ENCODE measurements at places on chromosomes 2 and 18.

GRCh38 chr2:26414311-26414710 is 12.6 kb downstream of the DRC1 start:
- no peak for DNase-seq

DNA sequence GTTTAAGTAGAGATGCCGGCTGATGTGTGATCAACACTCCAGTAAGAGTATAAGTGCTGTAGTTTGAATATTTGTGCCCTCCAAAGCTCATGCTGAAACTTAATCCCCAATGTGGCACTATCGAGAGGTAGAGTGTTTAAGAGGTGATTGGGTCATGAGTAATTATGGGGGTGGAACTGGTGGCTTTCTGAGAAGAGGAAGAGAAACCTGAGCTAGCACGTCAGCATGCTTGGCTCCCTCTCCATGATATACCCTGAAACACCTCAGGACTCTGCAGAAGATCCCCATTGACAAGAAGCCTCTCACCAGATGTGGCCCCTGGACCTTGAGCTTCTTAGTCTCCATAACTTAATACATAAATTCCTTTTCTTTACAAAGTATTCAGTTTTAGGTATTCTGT is 584.8 kb downstream of the TSN start:
- no peak for DNase-seq

- no peak for DNase-seq
Measured at GRCh38 chr2:218149098-218149497, 17.7 kb downstream of the CXCR1 start.

DNA sequence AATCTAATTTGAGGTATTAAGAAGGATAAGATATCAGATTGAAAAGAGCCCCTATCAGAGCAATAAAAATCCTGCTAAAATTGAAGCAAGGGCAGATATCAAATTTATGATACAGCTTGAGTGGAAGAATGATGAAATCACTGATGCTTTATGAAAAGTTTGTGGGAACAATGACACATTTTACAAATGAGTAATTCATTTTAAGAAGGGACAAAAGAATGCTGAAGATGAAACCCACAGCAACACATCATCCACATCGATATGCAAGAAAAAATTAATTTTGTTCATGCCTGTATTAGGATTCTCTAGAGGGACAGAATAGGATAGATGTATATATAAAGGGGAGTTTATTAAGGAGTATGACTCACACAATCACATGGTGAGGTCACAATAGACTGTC is 355.6 kb upstream of the GYPC start:
- DNase-seq: no peak

DNA sequence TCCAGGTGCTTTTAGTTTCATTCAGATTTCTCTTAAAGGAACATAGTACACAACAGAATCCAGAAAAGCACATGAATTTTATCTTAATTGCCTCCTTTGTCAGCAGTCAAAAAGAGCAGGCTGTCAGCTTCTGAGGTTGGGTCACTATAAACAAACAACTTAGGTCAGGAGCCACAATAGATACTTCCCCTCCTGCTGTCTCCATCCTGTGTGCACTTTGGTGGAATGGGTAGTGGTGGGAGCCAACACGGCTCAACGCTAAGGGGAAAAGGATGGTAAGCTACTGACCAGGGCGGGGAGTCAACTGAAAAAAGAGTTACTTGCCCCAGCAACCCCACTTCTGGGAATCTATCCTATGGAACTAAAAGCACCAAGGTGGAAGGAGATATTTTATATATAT is 121.9 kb downstream of the PAX3 start:
- no peak for DNase-seq

DNA sequence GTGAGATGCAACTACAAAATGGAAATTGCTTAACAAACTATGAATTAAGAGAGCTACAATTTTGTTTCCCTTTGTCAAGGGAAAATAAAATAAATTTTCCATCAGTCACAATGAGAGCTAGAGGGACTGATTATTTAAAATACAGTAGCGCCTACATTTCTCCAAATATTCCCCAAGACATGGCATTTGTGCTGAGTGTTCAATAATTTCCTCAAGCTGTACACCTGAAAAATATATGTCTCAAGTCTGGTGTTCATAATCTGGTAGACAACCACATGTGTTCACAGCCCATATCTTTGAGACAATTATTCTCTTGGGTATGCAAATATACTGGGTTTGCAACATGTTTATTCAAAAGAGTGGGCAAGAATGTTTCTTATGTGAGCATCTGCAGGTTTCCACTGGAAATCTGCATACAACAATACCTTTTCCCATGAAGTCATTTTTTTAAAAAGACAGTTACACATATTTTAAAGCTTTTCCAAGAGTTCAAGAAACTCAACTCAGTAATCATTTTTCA is 240.1 kb upstream of the VRK2 start:
- no peak for DNase-seq

DNA sequence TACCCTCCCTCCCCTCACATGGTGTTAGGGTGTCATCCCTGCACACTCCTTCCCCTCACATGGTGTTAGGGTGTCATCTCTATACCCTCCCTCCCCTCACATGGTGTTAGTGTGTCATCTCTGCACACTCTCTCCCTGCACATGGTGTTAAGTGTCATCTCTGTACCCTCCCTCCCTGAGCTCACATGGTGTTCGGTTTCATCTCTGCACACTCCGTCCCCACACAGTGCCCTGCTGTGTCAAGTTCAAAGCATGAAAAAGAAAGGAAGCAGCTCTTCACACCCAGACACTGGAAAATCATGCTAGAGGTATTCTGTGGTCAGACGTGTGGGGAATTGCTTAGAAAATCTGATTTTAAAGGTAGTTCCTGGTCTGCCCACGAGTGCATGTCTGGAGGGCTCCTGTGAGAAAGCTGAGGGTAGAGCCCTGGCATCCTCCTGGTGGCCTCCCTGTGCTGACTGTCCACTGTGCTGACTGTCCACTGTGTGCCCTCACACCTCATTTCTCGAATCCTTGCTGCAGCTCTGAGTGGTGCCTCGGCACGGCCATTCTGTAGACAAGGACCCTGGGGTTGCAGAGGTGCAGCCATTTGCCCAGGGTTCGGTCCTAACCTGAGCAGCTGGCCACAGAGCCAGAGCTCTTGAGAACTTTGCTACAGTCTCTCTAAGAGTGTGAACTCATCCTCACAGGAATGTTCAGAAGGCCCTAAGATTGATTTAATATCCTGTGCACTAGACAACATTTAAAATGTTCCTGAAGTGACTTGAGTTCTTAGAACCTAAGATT is 69.1 kb upstream of the NFATC1 start:
- no peak for DNase-seq

GRCh38 chr2:117470311-117471095 is 344.0 kb upstream of the DDX18 start:
- no peak for DNase-seq

DNA sequence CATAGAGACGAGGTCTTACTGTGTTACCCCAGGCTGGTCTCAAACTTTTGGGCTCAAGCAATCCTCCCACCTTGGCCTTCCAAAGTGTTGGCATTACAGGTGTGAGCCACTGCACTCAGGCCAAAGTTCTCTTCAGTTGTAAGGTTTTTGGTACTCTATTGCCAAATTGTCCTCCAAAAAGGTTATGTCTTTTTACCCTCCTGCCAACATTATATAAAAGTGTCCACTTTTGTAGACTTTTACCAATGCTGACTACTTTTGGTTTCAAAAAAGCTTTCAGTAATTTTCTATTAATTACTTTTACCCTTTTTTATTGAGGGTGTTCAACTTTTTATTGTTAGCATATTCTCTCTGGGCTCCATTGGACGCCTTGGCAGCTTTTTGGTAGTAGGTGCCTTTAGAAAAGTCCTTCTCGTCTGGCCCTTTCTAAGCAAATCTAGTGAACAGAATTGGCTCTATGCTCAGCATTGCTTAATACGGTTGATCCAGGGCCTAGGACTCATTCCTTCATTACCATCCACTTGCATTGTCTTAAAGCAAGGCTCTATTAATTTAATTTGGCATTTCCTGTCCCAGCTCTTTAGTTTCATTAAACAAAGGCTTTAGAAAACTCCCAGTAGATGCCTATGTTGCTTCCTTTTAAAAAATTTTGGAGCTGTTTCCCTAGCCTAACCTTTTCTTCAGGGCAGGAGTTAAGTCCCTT is 16.7 kb upstream of the IL1A start:
- DNase-seq: no peak

DNA sequence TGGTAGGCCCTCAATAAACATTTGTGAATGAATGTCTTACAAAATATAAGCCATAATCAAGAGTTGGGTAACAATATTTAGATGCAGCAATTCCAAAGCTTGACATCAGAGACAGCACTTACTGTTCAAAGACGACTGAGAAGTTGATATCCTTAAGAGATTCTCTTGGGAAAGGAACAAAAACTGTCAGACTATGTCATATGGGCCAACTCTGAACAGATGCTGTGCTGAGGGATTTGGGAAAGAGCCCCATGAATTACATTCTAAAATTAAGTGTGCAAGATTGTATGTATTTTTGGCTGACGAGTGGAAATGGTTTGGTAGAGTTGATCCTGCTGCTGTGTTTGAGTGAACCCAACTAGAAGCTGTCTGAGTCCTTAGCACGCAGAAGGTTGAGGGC is 250.7 kb upstream of the LINC00305 start:
- DNase-seq: no peak

DNA sequence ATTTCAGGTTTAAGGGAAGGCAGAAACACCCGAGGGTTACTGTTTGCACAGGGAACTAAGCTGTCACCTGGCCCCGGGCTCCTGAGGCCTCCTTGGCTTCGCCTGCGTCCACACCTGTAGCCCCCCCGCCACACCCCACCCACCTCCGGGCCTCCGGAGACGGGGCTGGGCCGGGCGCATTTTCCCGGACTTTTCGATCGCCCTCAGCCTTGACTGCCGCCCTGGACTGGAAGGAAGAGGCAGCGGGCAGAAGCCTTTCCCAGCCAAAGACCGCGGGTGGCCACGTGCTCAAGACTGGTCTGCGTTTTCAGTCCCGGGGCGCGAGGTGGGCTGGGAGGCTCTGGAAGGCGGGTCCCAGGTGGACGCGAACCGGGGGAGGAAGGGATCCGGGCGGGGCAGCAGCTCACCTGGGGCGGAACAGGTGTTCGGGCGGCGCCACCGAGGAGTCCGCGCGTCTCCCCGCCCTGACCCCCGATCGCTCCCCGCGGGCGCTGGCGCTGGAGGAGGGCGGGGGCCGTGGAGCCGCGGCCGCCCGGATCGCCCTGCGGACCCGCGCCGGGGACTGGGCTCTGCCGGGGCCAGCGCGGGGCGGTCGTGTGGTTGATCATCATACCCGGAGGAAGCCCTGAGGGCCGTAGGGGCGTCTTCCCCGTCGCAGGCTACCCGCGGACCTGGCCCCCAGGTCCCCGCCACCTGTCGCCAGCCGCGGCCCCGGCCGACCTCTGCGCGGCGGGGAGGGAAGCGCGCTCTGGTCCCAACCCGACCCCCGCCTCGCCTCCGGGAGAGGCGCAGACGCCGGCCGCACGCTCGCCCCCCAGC is 3.2 kb downstream of the ID2 start:
- DNase-seq: peak; percentile 85

GRCh38 chr2:177036747-177037146 is 175.8 kb upstream of the HNRNPA3 start:
- DNase-seq: no peak

DNA sequence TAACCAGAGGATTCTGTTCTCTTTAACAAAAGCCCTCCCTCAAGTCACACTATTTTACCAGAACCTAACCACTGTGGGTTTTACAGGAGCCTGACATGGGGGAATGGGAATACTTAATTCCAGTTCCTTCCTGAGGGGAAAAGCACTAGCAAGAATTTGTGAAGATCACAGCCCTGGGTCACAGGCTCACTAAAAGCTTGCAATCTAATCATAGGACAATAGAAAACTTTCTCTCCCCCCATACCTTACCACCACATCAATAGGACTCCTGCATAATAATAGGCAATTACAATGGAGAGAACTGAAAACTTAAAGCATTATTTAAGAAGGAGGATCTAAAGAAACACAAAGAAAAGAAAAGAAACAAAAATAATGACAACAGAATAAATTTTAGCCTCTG is 225.8 kb upstream of the ZNF804A start:
- no peak for DNase-seq

DNA sequence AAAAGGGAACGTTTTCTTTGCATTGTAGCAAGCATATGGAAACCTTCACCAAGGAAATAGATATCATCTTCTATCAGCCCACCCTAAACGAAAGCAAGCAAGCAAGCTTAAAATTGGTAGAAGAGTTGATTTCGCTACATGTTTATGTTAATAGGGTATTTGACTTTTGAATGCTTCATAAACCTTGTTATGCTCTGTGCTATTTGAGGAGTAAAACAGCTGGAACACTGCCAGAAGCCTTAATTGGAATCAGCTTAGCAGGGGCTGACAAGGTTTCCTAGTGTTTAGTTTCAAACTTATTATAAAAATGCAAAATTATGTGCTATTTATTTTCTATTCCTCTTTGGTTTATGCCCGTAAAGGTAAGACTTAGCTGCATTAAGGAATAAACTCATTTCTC is 70.6 kb upstream of the LINC00305 start:
- no peak for DNase-seq

- DNase-seq: no peak
Measured at GRCh38 chr2:190781604-190782198, 98.9 kb upstream of the GLS start.

DNA sequence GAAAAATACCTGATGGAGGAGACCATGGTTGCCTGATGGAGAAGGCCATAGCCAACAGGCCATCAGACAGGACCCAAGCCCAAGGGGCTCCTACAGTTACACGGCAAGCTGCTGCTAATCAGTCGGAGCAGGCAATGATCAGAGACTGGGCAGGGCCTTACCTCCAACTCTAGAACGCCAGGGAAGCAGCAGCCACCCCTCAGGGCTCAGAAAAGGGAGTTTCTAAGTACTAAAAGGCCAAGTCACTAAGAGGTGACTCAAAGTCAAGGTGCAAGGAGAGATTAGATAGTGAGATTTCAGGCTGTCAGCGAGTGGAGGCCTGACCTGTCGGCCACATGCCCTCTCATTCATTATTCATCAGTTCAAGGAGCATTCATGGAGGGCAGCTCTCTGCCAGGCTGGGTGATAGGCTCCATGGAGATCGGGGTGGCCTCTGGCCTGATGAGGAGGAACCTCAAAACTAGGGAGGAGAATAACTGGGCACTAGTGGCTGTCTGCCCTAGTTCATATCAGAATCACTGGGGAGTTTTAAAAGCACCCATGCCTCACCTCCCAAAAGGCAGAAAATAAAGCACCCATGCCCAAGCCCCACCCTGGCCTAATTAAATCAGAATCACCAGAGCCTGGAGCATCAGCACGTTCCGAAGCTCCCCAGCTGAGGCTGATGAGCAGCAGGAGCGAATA is 3.6 kb downstream of the VIL1 start:
- no peak for DNase-seq

DNA sequence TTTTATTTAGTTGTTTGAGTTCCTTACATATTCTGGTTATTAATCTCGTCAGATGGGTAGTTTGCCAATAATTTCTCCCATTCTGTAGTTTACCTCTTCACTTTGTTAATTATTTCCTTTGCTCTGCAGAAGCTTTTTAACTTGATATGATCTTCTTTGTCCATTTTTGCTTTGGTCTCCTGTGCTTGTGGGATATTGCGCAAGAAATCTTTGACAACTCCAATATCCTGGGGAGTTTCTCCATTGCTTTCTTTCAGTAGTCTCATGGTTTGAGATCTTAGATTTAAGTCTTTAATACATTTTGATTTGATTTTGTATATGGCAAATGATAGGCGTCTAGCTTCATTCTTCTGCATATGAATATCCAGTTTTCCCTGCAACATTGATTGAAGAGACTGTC is 389.2 kb downstream of the LRP1B start:
- no peak for DNase-seq

- DNase-seq: no peak
Measured at GRCh38 chr2:215537611-215538010, 101.7 kb upstream of the FN1 start.
